ENCODE measurements at places on chromosomes 11 and 22.
A peak's percentile ranks its signal among the peaks of the same experiment; 100 is the strongest.

GRCh38 chr11:120932305-120932915 is 91.5 kb upstream of the TBCEL start:
- H3K27ac ChIP-seq, result no peak overlapping the region
- H3K36me3 ChIP-seq, result no peaks in the 10 kb centered on the region
- H3K4me1 ChIP-seq, result peaks cover 5% of the 10 kb centered on the region
- H3K27me3 ChIP-seq, result peaks cover 2% of the 10 kb centered on the region
- DNase-seq, result no peak
- no peak overlapping the region for H3K4me3 ChIP-seq

GRCh38 chr11:115471367-115471766 is 32.8 kb downstream of the CADM1 start:
- no peak overlapping the region for H3K27ac ChIP-seq
- DNase-seq, result no peak
- no peak overlapping the region for H3K4me3 ChIP-seq
- peaks cover 2% of the 10 kb centered on the region for H3K4me1 ChIP-seq
- peaks cover 3% of the 10 kb centered on the region for H3K27me3 ChIP-seq

DNA sequence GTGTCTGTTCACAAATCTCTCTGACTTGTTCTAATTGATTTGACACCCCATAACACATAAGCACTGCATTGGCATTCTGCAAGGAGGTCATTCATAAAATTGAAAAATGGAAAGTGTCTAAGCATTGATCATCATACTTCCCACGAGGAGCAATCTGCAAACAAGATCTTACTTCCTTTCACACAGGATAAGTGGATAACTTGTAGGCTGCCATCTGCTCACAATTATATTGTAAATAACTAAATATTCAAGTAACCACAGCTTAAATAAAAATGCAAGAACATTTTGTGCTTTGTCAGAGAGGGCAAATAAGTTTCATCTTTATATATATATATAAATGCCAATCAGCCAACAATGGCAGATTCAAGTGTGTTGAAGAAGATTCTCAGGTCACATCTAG is 264.8 kb upstream of the ZC3H12C start:
- H3K4me3 ChIP-seq, result no peak overlapping the region
- no peak overlapping the region for H3K27ac ChIP-seq
- no peaks in the 10 kb centered on the region for H3K36me3 ChIP-seq
- H3K27me3 ChIP-seq, result no peaks in the 10 kb centered on the region

DNA sequence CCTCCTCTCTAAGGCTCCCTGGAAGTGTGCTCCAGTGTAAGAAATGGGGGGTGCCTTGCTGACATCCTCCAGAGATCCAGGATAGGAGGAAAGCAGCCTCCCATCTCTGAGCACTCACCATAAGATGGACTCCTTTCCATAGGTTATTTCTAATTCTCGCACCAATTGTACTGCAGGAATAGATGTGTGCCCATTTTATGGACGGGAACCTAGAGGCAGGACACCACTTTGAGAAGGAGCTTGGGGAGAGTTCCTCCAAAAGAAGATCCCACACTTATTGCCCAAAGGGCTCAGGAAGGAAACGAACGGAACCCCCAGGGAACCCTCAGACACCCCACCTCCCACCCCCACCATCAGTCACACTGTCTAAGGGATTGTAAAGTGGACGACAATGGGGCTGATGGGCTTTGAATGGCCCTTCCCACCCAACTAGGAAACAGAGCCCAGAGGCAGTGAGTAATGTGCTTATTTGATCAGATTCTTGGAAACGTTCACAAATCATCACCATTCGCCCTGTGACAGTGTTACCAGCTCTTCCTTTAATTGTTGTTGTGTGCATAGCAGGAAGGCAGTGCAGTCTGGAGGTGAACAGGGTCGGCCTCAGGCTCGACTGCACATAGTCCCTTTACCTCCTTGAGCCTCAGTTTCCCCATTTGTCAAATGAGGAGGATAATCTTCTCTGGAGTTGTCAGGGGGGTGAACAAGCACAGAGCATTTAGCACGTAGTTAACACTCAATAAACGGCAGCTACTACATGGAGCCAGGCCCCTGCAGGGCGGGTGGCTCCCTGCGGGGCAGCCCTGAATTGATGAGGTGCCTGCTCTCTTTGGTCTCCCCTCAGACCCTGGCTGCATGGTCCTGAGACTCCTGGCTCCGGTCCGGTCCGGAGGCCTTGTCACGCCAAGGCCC is 8.4 kb upstream of the MN1 start:
- H3K27me3 ChIP-seq, result no peaks in the 10 kb centered on the region
- no peaks in the 10 kb centered on the region for H3K36me3 ChIP-seq
- no peak for DNase-seq
- peaks cover 10% of the 10 kb centered on the region for H3K4me1 ChIP-seq
- H3K27ac ChIP-seq, result no peak overlapping the region

- no peaks in the 10 kb centered on the region for H3K4me1 ChIP-seq
- H3K27me3 ChIP-seq, result peaks cover 2% of the 10 kb centered on the region
- DNase-seq, result peak; percentile 36
- H3K27ac ChIP-seq, result no peak overlapping the region
- H3K36me3 ChIP-seq, result no peaks in the 10 kb centered on the region
These were observed 557.2 kb downstream of the BUD13 start for GRCh38 chr11:116215471-116216113.

- H3K27ac ChIP-seq, result no peak overlapping the region
- H3K4me3 ChIP-seq, result no peak overlapping the region
- DNase-seq, result no peak
- no peaks in the 10 kb centered on the region for H3K36me3 ChIP-seq
These were observed 181.7 kb upstream of the ZC3H12C start for GRCh38 chr11:109911488-109911887.

GRCh38 chr22:29524442-29525191 is 28.9 kb downstream of the THOC5 start:
- peaks cover 1% of the 10 kb centered on the region for H3K27me3 ChIP-seq
- no peak overlapping the region for H3K4me3 ChIP-seq
- DNase-seq, result peak; percentile 51
- H3K4me1 ChIP-seq, result no peaks in the 10 kb centered on the region
- H3K27ac ChIP-seq, result no peak overlapping the region

DNA sequence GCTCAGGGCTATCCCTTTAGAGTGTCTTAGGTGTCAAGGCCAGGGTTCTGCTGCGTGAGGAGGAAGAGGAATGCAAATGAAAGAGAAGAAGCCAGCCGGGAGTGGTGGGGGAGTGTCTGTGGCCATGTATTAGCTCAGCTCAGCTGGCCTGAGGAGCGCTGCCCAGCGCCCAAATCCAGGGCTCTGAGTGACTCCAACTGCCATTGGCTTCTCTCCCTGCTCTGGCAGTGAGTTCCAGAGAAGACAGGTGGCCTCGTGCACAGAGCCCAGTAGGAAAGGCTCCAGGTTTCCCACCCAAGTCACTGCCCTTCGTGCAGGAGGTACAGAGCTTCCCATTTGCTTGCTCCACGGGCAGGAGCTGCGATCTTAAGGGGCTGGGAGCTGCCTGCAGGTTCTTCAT is 302.0 kb downstream of the KIRREL3 start:
- no peaks in the 10 kb centered on the region for H3K36me3 ChIP-seq
- H3K4me1 ChIP-seq, result peaks cover 11% of the 10 kb centered on the region
- DNase-seq, result no peak
- no peak overlapping the region for H3K27ac ChIP-seq
- peaks cover 1% of the 10 kb centered on the region for H3K27me3 ChIP-seq

- no peak overlapping the region for H3K4me3 ChIP-seq
- no peak overlapping the region for H3K27ac ChIP-seq
- no peaks in the 10 kb centered on the region for H3K36me3 ChIP-seq
These were observed 147.5 kb upstream of the B3GAT1 start for GRCh38 chr11:134559602-134559962.

- no peaks in the 10 kb centered on the region for H3K4me1 ChIP-seq
- H3K27ac ChIP-seq, result no peak overlapping the region
- peaks cover 3% of the 10 kb centered on the region for H3K27me3 ChIP-seq
- no peak overlapping the region for H3K4me3 ChIP-seq
- H3K36me3 ChIP-seq, result no peaks in the 10 kb centered on the region
These were observed 222.9 kb downstream of the BRD1 start for GRCh38 chr22:49604732-49605302.

DNA sequence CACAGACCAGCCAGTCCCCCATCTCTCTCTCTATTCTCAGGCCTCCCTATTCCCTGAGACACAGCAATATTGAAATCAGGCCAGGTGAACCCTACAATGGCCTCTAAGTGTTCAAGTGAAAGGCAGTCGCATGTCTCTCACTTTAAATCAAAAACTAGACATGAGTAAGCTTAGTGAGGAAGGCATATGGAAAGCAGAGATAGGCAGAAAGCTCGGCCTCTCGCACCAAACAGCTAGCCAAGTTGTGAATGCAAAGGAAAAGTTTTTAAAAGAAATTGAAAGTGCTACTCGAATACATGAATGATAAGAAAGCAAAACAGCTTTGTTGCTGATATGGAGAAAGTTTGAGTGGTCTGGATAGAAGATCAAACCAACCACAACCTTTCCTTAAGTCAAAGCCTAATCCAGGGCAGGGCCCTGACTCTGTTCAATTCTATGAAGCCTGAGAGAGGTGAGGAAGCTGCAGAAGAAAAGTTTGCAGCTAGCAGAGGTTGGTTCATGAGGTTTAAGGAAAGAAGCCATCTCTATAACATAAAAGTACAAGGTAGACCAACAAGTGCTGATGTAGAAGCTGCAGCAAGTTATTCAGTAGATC is 19.8 kb upstream of the MPZL2 start:
- DNase-seq, result no peak
- no peak overlapping the region for H3K27ac ChIP-seq
- no peaks in the 10 kb centered on the region for H3K27me3 ChIP-seq
- H3K4me1 ChIP-seq, result no peaks in the 10 kb centered on the region
- H3K36me3 ChIP-seq, result no peaks in the 10 kb centered on the region
- no peak overlapping the region for H3K4me3 ChIP-seq

GRCh38 chr11:97979741-97980140 is 1041.0 kb upstream of the CNTN5 start:
- DNase-seq, result no peak
- H3K27ac ChIP-seq, result no peak overlapping the region
- no peaks in the 10 kb centered on the region for H3K36me3 ChIP-seq
- no peak overlapping the region for H3K4me3 ChIP-seq
- no peaks in the 10 kb centered on the region for H3K4me1 ChIP-seq

DNA sequence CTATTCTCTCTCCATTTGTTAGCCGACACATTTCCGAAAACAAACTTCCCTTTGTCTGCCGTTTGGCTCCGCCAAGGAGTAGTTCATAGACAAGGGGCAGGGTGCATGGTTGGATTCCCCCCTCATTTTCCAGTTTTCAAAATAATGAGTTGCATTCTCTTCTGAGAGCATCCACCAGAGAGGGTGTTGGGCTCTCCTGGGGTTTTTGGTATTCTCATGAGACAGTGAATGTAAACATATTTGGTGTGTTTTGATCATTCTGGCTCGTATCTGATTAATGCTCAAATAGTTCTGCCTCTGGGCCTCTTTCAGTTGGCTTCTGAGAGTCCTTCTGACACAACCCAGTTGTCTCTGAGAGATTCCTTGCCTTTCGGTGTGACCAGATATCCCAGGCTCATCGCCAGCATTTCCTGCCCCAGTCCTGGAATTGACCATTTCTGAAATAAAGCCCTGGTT is 21.7 kb downstream of the GRAMD4 start:
- H3K4me3 ChIP-seq, result no peak overlapping the region
- DNase-seq, result no peak
- H3K27ac ChIP-seq, result no peak overlapping the region
- H3K36me3 ChIP-seq, result peaks cover 19% of the 10 kb centered on the region
- H3K4me1 ChIP-seq, result peaks cover 11% of the 10 kb centered on the region

DNA sequence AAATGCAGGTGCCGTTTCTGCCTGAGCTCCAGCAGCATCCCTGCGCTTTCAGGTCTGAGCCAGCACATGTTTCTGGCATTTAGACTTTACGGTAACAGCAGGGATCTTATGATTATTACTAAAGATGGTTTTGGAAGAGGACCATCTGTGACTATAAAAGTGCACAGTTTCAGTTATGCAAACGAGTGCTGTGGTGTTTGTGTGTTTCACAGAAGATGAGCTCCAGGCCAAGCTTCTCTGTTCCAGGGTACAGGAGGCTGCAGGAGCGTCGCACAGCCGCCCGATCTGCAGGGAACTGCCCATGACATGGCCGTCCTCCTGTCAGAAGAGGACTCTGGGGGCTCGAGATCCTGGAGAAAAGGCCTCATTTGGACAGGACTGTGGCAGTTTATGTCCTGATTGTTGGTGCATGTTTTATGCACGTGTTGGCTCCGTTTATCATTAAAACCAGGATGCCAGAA is 297.3 kb downstream of the TBC1D22A start:
- H3K27ac ChIP-seq, result no peak overlapping the region
- DNase-seq, result no peak
- H3K27me3 ChIP-seq, result peaks cover 4% of the 10 kb centered on the region
- peaks cover 31% of the 10 kb centered on the region for H3K36me3 ChIP-seq
- no peaks in the 10 kb centered on the region for H3K4me1 ChIP-seq

GRCh38 chr11:106990331-106990730 is 27.9 kb downstream of the GUCY1A2 start:
- DNase-seq, result no peak
- H3K27me3 ChIP-seq, result peaks cover 2% of the 10 kb centered on the region
- no peak overlapping the region for H3K4me3 ChIP-seq
- no peaks in the 10 kb centered on the region for H3K4me1 ChIP-seq
- H3K36me3 ChIP-seq, result no peaks in the 10 kb centered on the region

Data from endothelial cell (in vitro differentiated cells).